ENCODE measurements at places on chromosomes 11 and 22. TPM values are rescaled to one million over a fixed set of nuclear protein-coding genes. Genes with fewer than 3 reads are reported as not detected.
A peak's percentile ranks its signal among the peaks of the same experiment; 100 is the strongest.

DNA sequence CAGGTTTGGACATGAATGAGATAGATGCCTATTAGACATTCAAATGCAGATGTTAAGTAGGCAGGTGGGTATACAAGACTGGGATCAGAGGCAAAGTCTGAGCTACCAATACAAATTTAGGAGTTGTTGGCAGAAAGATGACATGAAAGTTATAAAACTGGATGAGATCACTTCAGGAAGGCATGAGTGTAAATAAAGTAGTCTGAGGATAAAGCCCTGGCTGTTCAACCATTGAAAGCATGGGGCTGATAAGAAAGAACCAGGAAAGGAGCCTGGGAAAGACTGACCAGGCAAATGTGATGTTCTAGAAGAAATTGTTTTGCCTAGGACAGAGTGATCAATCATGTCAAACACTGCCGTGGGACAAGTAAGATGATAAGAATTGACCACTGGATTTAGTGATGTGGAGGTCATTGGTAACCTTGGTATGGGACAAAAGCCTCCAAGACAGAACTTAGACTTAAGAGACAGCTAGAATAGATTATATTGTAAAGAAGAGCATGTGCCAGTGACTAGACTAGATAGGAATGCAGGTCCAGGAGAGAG, 98.5 kb downstream of the EHF start:
- no peak for DNase-seq

- no peak for DNase-seq
These were observed 3.1 kb upstream of the IL10RA start for GRCh38 chr11:117983163-117983475.

DNA sequence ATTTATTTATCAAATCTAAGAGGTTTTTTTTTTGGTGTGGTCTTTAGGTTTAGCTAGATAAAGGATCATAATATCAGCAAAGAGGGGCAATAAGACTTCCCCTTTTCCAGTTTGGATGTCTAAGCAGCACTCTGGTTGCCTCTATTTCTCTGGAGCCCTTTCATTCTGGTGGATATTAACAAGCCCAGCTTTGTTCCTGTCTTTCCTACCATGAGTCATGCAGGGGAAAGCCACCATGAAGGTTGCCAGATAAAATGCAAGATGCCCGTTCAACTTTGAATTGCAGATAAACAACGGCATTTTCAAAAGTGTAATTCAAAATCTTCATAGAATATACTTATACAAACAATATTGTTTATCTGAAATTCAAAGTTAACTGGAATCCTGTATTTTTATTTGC, 143.6 kb downstream of the ADAMTS15 start:
- peak; percentile 68 for DNase-seq

MAJIN gene
- polyA plus RNA-seq, result not detected

- DNase-seq, result peak; percentile 58
These were observed 6.1 kb downstream of the ARVCF start for GRCh38 chr22:20010307-20011122.

- DNase-seq, result no peak
These were observed 9.8 kb downstream of the SLC22A6 start for GRCh38 chr11:62974848-62975522.

GRCh38 chr11:75325713-75326438, 25.6 kb downstream of the ARRB1 start:
- DNase-seq, result peak; percentile 91

DNA sequence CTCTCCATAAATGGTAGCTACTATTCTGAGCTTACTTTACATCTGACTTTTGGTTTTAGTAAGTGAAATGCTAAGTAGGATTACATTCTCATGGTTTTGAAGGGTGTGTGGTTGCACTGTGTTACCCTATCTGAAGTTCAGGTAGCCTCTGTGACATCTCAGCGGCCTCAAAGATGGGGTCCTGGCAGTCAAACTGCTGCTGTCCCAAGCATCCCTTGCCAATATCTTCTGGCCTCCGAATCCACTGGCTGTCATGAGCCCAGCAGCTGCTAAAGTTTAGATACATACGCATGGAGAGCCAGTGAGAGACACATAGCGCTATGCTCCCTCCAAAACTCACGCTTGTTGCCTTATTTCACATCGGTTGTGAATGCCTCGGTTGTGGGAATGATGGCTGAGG, 34.9 kb downstream of the UBASH3B start:
- no peak for DNase-seq

GRCh38 chr22:24997023-24997422, 44.5 kb downstream of the KIAA1671 start:
- DNase-seq, result no peak

MCM5 gene
- 91.1 TPM for polyA plus RNA-seq

MOV10L1 gene
- not detected for polyA plus RNA-seq

- DNase-seq, result no peak
These were observed 115.4 kb downstream of the KCNQ1OT1 start for GRCh38 chr11:2584434-2584811.
